Stimulated activated effector memory CD8-positive, alpha-beta T cell treated with anti-CD3 and anti-CD28 coated beads, Interleukin-12 subunit alpha, Interleukin-12 subunit beta, amount 100 ng/mL, for 72 hours (primary cell): ENCODE measurements at places on chromosomes 16 and 17.

GRCh38 chr16:11988258-11988978 is 11.9 kb downstream of the SNX29 start:
- DNase-seq, result no peak

GRCh38 chr16:49377196-49377755 is 3.7 kb downstream of the C16orf78 start:
- DNase-seq, result no peak

GRCh38 chr17:6753006-6753445 is 2.8 kb upstream of the XAF1 start:
- DNase-seq, result peak; percentile 60

DNA sequence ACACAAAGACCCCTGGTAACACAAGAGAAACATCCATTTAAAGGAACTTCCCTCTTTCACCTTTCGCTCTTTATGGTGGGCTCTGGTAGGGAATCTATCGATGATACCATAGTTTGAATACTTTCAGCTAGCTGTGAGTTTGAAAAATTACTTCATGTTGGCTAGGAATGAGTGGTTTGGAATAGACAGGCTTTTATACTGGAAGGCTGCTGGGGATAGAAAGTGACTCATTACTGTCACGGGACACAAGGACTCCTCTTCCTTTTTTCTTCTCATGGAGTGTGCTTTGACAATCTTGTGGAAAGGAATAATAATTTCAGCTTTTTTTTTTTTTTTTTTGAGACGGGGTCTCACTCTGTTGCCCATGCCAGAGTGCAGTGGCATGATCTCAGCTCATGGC is 76.9 kb downstream of the CYB561 start:
- no peak for DNase-seq

GRCh38 chr17:42120161-42120769 is 902 bp downstream of the KAT2A start:
- DNase-seq, result no peak

- DNase-seq, result no peak
Measured at GRCh38 chr17:8611137-8611536, 19.4 kb downstream of the MYH10 start.

DNA sequence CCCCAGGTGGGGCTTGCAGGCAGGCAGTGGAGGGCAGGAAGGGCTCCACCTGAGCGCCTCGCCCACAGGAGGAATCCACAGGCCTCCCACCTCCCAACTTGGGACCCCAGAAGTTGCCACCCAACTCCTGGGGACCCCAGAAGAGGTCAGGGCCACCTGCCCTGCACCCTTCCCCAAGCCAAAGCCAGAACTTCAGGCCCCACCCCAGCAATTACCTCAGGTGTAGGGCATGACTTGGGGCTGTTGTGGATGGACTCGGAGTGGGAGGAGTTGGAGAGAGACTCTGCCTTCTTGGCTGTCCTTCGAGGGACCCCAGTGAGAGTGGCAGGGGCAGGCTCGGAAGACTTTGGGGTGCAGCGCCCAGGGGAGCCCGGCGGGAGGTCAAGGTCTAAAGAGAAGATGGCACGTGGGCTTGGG is 10.5 kb downstream of the TSPOAP1 start:
- DNase-seq, result no peak

DNA sequence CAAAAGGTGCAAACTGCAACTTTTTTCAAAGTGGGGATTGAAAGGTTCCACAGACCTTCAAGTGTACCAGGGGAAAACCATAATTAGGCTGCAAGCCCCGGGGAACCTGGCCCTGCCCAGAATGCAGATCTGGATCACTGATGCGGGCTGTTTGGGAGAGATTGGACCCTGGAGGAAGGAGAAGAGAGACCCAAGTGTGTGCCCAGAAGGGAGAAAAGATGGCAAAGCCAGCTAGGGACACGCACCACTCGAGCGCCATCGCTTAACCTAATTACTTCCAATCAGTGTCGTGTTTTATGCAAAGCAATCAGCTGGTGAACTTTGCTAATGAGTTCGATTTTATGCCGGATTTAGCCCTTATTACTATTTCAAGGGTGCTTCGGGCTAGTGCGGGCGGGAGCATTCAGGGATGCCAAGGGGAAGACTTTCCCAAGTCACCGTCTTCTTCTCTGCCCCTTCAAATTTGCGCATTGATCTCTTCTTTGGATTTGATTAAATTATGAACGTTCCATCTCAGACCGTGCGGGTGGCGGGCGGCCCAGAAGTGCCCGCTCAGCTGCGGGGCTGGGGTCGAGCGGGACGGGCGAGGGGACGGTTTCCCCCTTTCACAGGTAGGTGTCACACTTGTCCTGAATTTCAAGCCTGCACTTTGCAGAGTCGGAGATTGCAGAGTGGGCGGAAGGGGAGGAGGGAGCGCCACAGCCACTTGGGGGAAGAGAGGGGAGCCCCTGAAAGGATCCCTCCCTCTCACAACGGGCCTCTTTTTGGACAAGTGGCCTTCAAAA is 4.0 kb downstream of the IRX5 start:
- DNase-seq, result no peak

GRCh38 chr17:79944821-79945391 is 90.8 kb downstream of the TBC1D16 start:
- no peak for DNase-seq

GRCh38 chr17:55607731-55608341 is 96.6 kb upstream of the SMIM36 start:
- no peak for DNase-seq

DNA sequence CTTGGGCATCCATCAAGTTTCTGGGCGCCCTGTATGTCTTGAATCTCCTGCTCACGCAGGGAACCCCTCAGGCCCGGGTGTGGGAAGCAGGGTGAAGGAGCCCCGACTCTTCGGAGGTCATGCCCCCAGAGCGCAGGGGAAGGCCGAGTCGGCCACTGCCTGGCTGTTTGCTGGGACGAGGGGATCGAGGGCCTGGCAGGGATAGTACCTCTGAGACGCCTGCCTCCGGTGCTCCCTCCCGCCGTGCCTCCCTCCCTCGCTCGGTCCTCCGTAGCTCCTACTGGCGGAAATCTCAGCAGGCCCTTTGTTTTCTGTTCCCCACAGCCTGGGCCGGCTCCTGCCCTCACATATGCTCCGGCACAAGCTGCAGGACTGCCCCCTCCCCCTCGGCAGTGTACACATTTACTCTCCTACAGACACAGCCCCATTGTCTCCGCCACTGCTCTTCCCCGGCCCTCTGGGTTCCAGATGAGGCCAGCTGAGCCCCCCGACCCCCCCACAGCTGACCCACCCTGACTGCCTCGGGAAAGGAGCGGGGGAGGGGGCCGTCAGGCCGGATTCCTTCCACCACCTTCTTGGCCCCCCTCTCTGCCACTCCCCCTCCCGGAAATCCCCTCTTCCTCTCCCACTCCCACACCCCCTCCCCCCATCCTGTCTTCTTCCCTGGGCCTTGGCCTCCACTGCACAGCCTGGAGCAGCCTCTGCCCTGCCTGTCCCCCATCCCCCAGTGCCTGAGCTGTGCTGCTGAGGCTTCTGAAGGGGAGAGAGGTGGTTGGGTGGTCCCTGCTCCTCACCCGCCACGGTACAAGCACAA is 1.4 kb downstream of the TRAF4 start:
- DNase-seq, result peak; percentile 70

DNA sequence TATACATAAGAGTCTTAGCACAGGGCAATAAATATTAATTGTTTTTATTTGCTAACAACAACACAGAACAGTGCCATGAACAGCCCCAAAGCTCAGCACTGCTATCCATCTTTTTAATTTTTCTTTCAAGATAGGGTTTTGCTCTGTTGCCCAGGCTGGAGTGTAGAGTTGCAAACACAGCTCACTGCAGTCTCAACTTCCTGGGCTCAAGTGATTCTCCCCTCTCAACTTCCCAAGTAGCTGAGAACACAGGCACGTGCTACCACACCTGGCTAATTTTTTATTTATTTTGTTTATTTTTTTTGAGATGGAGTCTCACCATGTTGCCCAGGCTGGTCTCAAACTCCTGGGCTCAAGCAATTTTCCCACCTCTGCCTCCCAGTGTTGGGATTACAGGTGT is 47.6 kb upstream of the AKAP1 start:
- DNase-seq, result no peak

- no peak for DNase-seq
Measured at GRCh38 chr16:794091-794822, 5.8 kb downstream of the CHTF18 start.

- DNase-seq, result no peak
Measured at GRCh38 chr16:49183911-49184310, 97.7 kb downstream of the CBLN1 start.

DNA sequence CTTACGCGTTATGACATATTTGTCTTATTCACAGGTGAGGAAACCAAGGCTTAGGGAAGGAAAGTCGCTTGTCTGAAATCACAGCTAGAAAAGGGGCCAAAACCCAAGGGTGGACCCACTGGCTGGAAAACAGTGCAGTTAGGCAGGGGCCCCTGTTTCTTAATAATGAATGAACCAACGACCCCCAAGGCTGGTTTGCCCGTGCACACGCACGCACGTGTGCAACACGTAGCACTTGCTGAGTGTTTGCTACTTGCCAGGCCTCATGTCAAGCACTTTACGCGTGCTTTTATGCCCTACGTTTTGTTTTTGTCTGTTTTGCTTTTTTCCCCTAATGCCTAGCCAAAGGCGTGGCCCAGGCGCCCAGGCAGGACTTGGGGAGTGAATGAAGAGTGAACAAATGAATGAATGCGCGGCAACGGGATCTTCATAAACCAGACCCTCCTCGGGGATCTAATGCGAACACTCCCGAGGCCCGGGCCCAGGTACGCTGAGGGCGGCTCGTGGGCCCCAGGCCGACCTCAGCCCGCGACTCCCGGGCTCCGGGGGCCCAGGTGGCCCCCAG is 571 bp upstream of the USP10 start:
- DNase-seq, result no peak

DNA sequence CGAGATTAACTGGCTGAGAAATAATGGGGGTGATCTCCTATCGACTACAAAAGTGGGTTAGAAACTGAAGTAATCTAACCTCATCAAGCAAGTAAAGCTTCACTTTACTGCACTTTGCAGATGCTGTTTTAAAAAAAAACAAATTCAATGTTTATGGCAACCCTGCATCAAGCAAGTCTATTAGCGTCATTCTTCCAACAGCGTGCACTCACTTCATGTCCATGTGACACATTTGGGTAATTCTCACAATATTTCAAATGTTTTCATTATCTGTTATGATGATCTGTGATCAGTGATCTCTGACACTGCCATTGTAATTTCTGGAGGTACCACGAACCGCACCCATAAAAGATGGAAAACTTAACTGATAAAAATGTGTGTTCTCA is 70.8 kb downstream of the KANSL1 start:
- DNase-seq, result no peak

GRCh38 chr16:53537626-53538025 is 34.6 kb upstream of the AKTIP start:
- DNase-seq, result no peak

- no peak for DNase-seq
Measured at GRCh38 chr16:50293994-50294855, 27.9 kb downstream of the ADCY7 start.

GRCh38 chr16:73956587-73957494 is 339.8 kb upstream of the PSMD7 start:
- DNase-seq, result no peak

GRCh38 chr16:55294931-55295342 is 29.1 kb upstream of the IRX6 start:
- DNase-seq, result no peak

DNA sequence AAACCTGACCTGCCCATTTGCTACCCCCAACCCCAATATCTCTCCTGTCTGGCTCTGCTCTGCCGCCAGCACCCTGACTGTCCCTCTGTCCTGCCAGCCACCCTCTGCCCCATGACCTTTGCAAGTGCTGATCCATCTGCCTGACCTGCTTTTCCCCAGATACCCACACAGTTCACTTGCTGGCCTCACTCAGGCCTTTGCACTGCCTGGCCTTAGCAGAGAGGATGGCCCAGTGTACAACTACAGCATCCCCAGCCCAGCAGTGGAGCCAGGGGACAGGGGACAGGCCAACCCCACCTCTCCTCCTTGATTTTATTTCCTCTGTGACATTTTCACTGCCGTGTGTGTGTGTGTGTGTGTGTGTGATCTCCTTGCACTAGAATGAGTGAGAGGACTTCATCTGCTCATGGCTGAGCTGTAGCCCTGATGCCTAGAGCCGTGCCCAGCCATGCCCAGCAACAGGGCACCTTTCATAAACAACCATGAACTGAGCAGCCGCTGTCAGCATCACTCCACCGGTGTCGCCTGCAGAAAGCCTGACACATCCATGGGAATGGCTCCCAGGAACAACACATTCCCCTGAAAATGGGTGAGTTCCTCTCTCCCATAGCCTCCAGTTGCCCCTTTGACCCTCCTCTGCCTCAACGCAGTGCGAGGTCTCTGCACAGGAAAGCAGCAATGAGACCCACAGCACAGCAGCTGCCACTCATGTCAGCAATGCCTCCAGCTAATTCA is 36.0 kb upstream of the RBFOX3 start:
- DNase-seq, result peak; percentile 36

DNA sequence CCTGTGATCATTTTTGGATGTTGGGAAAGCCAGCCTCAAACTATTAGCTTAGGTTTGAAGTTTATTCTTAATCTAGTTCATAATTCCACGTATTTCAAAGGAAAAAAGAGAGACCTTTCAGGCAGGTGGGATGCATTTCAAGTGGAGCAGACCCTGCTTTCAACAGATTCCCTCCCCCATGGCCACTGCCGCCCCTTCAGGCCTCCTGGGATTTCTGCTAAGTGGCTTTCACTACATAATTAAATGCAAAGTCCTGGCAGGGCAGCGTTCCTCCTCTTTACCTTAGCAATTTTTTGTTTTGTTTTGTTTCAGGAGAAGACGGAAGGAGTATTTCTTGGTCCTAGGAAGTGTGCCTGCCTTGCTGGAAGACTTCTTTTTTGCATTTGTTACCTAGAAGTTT is 36.6 kb downstream of the MAF start:
- DNase-seq, result no peak

DNA sequence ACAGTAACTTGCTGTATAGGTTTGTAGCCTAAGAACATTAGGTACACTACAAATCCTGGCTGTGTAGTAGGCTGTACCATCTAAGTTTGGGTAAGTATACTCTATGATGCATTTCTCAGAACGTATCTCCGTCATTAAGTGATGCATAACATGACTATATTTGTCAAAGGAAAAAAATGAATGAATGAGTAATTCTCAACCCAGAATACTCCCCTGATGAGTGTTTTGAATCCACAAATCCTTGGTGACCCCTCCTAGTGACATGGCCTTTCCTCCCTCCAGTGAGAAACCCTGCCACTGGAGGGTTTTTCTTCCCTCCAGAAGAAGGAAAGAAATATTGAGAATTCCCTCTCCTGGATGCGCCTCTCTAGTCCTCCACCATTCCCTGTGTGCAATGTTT is 24.0 kb upstream of the SALL1 start:
- DNase-seq, result no peak

GRCh38 chr17:29625037-29625750 is 2.5 kb upstream of the CORO6 start:
- no peak for DNase-seq

DNA sequence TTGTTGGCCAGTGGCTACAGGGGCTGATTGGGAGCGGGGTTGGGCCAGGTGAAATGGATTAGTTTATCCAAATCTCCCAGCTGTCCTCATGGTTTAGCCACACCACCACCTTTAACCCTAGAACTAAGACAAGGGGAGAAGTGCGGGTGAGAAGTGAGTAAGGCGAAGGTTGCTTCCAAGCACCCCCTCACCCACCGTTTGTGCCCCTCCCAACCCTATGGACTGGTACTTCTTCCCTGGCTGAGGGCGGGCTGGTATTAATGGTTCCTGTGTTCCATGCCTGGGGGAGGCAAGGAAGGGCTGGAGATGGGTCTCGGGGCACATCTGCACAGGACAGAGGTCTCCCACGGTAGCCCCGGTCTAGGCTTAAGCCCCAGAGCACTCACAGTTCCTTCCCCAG is 25.1 kb downstream of the NT5M start:
- no peak for DNase-seq

- DNase-seq, result no peak
Measured at GRCh38 chr17:81154961-81155360, 10.3 kb upstream of the PVALEF start.

GRCh38 chr16:69443927-69444631 is 19.7 kb downstream of the CYB5B start:
- no peak for DNase-seq
